Kidney (tissue), 22 donors: ENCODE measurements at places on chromosomes 13 and 19. TPM values are rescaled to one million over a fixed set of nuclear protein-coding genes. Genes with fewer than 3 reads are reported as not detected.

DNA sequence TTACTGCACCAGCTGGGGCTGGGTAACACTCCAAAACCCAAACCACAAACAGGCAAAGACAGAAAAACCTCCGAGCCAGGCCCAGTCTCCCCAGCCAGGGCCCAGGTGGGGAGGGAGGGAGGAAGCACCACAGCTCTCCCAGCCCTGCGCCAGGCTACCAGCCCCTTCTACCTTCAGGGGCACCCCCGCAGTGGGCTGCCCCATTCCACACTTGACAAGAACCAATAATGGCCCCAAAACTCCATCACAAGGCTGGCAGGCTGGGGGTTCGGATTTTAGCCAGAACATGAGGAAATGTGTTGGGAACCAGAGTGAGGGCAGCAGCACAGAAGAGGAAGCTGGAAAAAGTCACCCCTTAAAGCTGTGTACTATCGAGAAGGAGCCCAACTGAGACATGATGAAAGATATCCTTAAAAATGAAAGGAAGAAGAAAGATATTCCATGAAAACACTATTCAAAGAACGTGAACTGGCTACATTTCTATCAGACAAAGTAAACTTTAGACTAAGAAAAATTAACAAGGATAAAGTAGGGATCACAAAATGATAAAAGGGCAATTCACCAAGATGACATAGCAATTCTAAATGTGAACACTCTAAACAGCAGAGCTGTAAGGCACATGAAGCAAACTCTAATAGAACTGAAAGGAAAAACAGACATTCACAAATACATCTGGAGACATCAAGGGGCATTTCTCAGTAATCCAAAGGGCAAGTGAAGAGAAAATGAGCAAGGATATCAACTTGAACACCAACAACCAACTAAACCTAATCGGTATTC, 12.9 kb downstream of the TUBGCP3 start:
- peak overlapping the region; percentile 45 for H3K27ac ChIP-seq
- peaks cover 24% of the 10 kb centered on the region for H3K4me1 ChIP-seq
- H3K36me3 ChIP-seq = no peaks in the 10 kb centered on the region

NPHS1 gene
- 0.25 TPM for total RNA-seq

GRCh38 chr13:103192511-103193135, 126.4 kb upstream of the SLC10A2 start:
- H3K27ac ChIP-seq = no peak overlapping the region
- H3K27me3 ChIP-seq = no peaks in the 10 kb centered on the region
- no peaks in the 10 kb centered on the region for H3K36me3 ChIP-seq
- DNase-seq = no peak
- H3K4me3 ChIP-seq = no peak overlapping the region
- no peaks in the 10 kb centered on the region for H3K4me1 ChIP-seq

CERS1 gene
- 0.50 TPM for total RNA-seq

GRCh38 chr19:39203372-39204341, at the start of gene SYCN:
Gene SYCN, minus strand, starts transcription at chr19:39204263. Its CDS starts 9 bp downstream, at chr19:39204254.
- no peak within 1 kb of the TSS for H3K27ac ChIP-seq
- H3K27me3 ChIP-seq = peaks cover 2% of the 10 kb centered on the region
- no peaks in the 10 kb centered on the region for H3K4me1 ChIP-seq
- no peaks in the 10 kb centered on the region for H3K36me3 ChIP-seq
- H3K4me3 ChIP-seq = no peak within 1 kb of the TSS

- H3K4me3 ChIP-seq = no peak overlapping the region
- H3K4me1 ChIP-seq = no peaks in the 10 kb centered on the region
- H3K36me3 ChIP-seq = no peaks in the 10 kb centered on the region
- no peak overlapping the region for H3K27ac ChIP-seq
These were observed 18.8 kb downstream of the FAM124A start for GRCh38 chr13:51240958-51241357.

GRCh38 chr19:35931874-35932202, 4.3 kb upstream of the LRFN3 start:
- H3K36me3 ChIP-seq = no peaks in the 10 kb centered on the region
- no peaks in the 10 kb centered on the region for H3K27me3 ChIP-seq
- no peak for DNase-seq
- no peak overlapping the region for H3K27ac ChIP-seq
- H3K4me1 ChIP-seq = peaks cover 5% of the 10 kb centered on the region
- no peak overlapping the region for H3K4me3 ChIP-seq

DNA sequence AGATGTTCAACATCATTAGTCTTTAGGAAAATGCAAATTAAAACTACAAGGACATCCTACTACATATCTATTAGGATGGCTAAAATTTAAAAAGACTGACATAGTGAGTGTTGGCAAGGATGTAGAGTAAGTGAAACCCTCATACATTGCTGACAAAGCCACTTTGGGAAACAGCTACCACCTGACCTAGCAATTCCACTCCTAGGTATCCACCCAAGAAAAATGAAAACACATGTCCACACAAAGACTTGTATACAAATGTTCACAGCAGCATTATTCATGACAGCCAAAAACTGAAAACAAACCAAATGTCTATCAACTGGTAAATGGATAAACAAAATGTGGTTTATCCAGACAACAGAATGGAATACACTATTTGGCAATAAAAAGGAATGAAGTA, 51.7 kb upstream of the DOCK9 start:
- H3K4me1 ChIP-seq = no peaks in the 10 kb centered on the region
- H3K4me3 ChIP-seq = no peak overlapping the region
- no peaks in the 10 kb centered on the region for H3K27me3 ChIP-seq
- no peaks in the 10 kb centered on the region for H3K36me3 ChIP-seq
- no peak overlapping the region for H3K27ac ChIP-seq
- DNase-seq = no peak

DNA sequence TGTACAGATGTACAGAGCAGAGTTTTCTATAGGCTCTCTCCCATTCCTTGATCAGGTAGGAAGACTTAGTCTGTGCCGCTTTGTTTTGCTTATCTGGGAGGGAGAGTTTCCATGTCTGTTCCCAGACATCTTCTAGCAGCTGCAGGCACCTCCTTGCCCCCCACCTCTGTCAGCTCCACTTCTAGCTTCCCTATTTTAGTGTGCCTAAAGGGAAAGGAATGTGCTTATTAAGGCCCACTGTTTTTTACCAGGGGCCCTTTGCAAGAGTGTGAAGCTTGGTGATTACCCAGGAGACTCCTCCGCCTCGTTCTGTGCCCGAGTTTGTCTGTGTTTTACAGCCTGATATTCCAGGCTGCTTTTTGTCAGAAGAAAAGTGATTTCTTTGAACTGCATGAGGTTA, 1984.4 kb downstream of the OLFM4 start:
- DNase-seq = no peak
- no peaks in the 10 kb centered on the region for H3K36me3 ChIP-seq
- H3K4me1 ChIP-seq = no peaks in the 10 kb centered on the region
- H3K4me3 ChIP-seq = no peak overlapping the region
- no peak overlapping the region for H3K27ac ChIP-seq

DNA sequence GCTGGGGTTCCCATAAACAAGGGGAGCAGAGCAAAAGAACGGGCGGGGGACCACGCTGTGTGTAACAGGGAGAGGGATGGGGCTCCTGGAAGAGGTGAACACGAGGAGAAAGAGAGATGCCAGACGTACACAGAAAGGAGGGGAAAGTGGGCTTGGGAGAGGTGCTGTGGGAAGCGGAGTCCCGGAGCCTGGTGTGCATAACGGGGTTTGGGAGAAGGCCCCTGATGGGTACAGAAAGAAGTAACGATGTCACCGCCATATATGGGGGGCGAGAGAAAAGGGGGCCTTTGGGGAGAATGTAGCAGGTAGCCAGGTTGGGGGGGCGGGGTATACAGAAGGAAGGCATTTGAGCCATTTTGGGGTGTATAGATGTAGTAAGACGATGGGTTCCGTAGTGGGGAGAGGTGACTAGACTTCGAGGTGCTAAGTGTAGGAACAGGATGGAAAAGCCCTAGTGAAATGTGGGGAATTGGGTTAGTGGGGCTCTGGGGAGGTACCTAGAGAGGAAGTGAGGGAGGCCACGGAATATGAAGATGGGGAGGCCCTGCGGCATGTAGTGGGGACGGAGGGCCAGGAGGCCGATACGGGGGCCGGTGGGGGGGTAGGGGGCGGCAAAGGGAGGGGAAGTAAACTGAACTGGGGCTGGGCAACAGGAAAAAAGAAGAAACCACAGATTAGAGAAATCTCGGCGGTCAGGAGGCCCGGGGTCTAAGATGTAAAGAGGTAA, 787 bp downstream of the ZNF580 start:
- H3K36me3 ChIP-seq = no peaks in the 10 kb centered on the region
- peak overlapping the region; percentile 84 for H3K4me3 ChIP-seq
- no peak for DNase-seq
- peak overlapping the region; percentile 63 for H3K27ac ChIP-seq

DNA sequence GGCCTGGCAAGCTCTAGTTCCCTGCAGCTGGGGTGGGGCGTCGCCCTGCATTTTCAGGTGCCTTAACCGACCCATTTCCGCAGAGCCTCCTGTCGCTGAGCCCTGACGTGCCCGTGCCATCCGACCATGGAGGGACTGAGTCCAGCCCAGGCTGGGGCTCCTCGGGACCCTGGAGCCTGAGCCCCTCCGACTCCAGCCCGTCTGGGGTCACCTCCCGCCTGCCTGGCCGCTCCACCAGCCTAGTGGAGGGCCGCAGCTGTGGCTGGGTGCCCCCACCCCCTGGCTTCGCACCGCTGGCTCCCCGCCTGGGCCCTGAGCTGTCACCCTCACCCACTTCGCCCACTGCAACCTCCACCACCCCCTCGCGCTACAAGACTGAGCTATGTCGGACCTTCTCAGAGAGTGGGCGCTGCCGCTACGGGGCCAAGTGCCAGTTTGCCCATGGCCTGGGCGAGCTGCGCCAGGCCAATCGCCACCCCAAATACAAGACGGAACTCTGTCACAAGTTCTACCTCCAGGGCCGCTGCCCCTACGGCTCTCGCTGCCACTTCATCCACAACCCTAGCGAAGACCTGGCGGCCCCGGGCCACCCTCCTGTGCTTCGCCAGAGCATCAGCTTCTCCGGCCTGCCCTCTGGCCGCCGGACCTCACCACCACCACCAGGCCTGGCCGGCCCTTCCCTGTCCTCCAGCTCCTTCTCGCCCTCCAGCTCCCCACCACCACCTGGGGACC, 1.2 kb downstream of the ZFP36 start:
- no peaks in the 10 kb centered on the region for H3K27me3 ChIP-seq
- peaks cover 22% of the 10 kb centered on the region for H3K36me3 ChIP-seq
- H3K27ac ChIP-seq = peak overlapping the region; percentile 97
- H3K4me1 ChIP-seq = peaks cover 24% of the 10 kb centered on the region

- H3K27ac ChIP-seq = no peak within 1 kb of the TSS
- peak; percentile 100 for DNase-seq
- peaks cover 4% of the 10 kb centered on the region for H3K36me3 ChIP-seq
These were observed at the start of gene MCOLN1 for GRCh38 chr19:7522072-7522922. Gene MCOLN1, plus strand, starts transcription at chr19:7522624. Its CDS starts 127 bp downstream, at chr19:7522751.

DNA sequence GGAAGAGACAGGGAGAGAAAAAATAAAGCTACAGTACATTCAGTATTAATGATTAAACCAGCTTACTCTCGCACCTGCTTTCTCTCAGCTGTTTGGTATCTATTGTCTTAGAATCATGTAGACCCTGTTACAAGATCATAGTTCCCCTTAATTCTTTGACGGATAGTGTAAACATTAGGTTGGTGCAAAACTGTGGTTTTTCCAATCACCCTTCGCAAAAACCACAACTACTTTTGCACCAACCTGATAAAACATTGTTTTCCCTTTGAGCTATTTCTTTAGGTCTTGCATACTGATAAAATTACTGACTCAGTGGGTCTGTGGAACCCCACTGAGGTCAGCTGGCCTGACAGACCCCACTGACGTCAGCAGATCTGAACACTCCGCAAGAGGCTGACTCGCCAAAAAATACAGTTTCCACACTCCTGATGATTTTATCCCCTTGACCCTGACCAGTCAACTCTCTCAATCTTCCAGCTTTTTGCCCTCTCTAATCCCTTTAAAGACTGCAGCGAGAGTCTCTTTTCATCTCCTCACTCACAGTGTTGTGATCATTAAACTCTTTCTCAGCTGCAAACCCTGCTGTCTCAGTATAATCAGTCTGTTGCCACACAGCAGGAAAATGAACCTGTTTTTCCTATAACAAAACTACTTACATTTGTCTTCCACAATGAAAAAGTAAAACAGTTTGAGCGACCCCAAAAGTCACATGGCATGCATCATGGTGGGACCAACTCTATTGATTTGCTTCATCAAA, 123.9 kb downstream of the SLITRK6 start:
- H3K36me3 ChIP-seq = no peaks in the 10 kb centered on the region
- H3K4me1 ChIP-seq = no peaks in the 10 kb centered on the region
- H3K27ac ChIP-seq = no peak overlapping the region
- H3K4me3 ChIP-seq = no peak overlapping the region
- H3K27me3 ChIP-seq = no peaks in the 10 kb centered on the region
- DNase-seq = no peak

KMT2B gene
- total RNA-seq = 40.8 TPM

POU4F1 gene
- total RNA-seq = not detected

- H3K4me1 ChIP-seq = no peaks in the 10 kb centered on the region
- H3K4me3 ChIP-seq = no peak overlapping the region
- no peaks in the 10 kb centered on the region for H3K36me3 ChIP-seq
- no peak overlapping the region for H3K27ac ChIP-seq
- DNase-seq = no peak
These were observed 4.7 kb upstream of the FLT1 start for GRCh38 chr13:28499609-28500008.

ARHGAP45 gene
- 50.0 TPM for total RNA-seq

GRCh38 chr13:30570691-30571090, 47.0 kb upstream of the USPL1 start:
- no peak overlapping the region for H3K27ac ChIP-seq
- no peaks in the 10 kb centered on the region for H3K36me3 ChIP-seq
- H3K4me3 ChIP-seq = no peak overlapping the region
- no peaks in the 10 kb centered on the region for H3K4me1 ChIP-seq
- no peaks in the 10 kb centered on the region for H3K27me3 ChIP-seq
- DNase-seq = no peak

DNA sequence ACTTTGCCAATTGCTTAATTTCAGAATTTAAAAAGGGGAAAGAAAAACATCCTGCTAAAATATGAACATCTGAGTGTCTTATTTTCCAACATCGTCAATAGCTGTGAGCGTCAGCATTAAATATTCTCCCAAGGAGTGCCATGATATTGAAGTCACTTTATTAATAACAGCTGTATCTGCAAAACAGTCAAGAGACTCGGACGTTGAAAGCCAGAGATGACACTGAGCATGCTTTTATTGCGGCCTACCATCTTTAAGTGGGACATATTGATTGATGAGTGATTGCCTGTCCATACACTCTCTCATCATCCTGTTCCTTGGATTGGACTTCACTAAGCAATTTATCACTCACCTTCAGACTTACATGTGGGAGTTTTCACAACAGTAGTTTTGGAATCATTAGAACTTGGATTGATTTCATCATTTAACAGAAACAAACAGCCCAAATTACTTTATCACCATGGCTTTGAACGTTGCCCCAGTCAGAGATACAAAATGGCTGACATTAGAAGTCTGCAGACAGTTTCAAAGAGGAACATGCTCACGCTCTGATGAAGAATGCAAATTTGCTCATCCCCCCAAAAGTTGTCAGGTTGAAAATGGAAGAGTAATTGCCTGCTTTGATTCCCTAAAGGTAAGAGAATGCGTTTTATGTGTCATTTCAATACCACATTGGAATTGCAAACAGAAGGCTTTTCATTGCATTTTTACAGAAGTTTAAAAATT, 53.8 kb downstream of the MBNL2 start:
- peaks cover 11% of the 10 kb centered on the region for H3K4me1 ChIP-seq
- H3K4me3 ChIP-seq = no peak overlapping the region
- no peaks in the 10 kb centered on the region for H3K27me3 ChIP-seq
- DNase-seq = no peak
- H3K36me3 ChIP-seq = peaks cover 6% of the 10 kb centered on the region
